Stimulated activated naive CD4-positive, alpha-beta T cell (primary cell): ENCODE measurements at places on chromosomes 12 and 14.
A peak's percentile ranks its signal among the peaks of the same experiment; 100 is the strongest.

DNA sequence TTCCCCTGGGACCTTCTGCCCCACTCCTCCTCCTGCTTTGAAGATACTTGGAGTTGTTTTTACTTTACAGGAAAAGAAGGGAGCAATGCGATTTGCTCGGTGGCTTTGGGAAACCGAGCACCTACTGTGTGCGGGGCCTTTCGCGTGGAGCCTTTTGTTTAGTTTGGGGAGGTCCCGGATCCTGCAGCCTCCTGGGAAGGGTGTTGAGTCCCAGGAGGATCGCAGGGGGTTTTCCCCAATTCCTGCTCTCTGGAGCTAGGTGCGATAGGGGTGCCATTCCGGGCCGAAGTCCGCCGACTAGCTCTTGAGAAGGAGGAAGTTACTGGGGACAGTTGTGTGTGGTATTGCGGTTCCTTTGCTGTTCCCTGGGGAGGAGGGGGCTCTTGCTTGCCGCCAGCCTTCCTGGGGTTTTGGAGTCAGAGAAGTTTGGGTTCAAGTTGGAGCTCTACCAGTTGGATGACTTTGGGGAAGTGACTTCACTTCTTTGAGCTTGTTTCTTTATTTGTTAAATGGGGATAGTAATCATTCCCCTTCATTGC is 1.1 kb downstream of the BRI3BP start:
- DNase-seq, result no peak

- no peak for DNase-seq
Measured at GRCh38 chr12:58285551-58285950, 344.2 kb downstream of the ATP23 start.

GRCh38 chr12:50157259-50157658 is 9.9 kb downstream of the CERS5 start:
- DNase-seq, result no peak

DNA sequence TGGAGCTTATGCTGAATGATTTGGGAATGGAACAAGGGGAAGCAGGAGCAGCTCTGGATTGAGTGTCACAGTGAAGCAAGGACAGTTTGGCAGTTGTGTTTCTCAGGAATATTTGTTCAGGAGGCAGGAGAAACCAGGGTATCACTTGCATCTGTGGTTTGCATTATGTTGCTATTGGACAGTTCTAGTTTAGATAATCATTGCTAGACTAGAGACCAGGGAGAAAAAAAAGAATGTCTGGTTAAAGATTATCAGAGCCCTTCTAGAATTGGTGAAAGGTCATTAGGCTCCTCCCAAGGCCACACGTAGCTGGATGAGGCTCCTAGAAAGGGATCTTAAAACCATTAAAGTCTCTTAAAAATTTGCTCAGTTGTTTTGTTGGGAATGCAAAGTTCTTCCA is 17.0 kb upstream of the SRSF5 start:
- DNase-seq, result no peak

GRCh38 chr14:20631880-20632389 is 9.6 kb downstream of the OR6S1 start:
- no peak for DNase-seq

DNA sequence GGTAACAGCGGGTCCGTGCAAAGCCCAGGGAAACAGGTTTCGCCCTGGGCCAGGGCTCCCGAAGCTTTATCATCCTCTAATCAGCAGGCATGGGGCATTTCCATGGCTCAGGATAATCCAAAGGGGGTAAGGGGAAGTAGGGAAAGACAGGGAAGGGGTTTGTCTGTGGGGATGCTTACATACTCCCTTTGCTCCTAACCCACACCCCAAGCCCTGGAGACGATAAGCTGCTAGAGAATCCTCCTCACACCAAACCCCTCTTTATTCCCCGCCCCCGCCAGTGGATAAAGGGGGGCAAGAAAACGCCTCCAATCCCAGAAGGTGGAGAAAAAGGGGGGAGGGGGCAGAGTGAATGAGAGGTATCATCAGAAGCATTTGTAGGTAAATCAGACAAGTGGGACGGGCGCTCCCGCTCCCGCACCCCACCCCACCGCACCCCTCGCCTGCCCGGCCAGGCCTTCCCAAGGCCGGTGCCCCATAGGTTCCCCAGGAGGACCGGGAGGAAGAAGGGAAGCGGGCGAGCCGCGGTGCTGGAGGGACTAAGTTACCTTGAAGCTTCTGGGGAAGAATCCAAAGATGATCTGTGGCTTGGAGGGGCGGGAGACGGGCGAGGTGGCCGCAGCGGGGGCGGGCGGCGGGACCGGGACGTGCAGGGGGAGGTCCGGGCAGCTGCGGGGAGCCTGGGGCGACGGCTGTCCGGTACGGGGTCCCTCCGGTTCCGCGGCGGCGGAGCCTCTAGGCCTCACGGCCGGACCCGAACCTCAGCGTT is 762 bp downstream of the PPP2R5E start:
- no peak for DNase-seq

DNA sequence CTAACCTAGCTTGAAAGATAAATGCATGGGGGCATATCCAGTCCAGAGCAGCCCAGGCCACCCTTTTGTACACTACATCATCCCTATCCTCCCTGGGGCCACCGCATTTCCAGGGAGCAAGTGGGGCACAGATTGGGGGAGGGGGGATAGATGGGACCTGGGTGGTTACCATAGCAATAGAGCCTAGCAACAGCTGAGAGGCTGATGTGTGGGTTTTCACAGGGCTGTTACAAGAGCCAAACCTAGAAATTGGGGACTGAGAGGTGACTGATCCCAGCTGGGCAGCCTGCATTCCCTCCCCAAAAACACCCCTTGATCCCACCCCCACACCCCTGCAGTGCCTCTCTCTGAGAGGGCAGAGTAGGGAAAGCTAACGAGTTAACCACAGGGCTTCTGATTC is 3.7 kb upstream of the ZNF384 start:
- no peak for DNase-seq

DNA sequence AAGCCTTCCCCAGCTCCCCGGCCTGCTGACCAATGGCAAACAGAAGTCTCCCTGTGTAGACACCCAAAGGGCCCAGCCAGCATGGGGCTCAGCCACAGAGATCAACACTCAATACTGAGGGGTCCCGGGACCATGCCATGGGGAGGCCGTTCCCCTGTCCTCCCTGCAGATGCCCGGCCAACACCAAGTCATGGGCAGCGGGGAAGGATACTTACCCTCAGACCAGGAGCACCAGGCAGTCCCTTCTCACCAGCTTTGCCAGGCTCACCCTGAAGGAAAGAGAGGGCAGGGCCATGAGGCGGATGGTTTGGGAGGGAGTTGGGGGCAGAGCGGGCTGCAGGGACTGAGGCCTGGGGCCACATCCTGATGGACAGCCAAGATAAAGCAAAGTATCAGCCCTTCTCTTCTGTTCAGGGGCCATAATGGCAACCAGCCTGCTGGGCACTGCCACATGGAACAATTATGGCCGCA is 19.9 kb downstream of the COL2A1 start:
- no peak for DNase-seq

DNA sequence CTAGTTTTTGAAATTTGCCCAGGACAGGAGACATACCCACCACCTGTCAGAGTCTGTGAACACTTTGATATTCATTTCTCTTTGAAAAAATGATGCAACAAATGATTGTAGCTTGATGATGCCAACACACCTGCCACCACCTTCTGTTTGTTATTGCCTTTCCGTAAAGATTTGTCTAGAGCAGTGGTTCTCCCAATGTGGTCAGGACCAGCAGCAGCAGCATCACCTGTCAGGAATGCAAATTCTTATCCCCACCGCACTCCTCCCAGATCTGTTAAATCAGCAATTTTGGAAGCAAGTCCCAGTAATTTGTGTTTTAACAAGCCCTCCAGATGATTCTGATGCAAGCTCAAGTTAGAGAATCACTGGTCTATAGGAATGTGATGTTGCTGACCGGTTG is 9.9 kb downstream of the CCDC175 start:
- DNase-seq, result no peak

DNA sequence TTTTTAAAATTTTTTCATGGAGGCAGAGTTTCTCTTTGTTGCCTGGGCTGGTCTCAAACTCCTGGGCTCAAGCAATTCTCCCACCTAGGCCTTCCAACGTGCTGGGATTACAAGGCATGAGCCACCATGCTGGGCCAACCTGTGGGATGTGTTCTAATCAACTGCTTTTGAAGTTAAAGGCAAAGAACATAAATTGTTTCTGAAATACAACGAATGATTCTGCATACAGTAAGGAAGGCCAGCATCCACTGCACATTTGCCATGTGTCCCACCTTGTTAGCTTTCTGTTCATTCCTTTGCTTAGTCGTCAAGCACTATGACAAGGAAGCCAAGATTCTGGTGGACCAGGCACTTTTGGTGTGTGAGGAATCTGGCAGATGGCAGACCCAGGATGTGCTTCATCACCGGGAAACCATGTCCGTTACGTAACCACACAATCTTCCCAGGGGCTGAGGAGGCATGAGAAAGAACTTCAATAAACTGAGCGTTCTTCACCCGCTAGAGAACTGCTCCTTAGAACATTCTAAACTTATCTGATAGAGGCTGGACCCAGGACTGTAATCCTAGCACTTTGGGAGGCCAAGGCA is 24.5 kb downstream of the MOK start:
- DNase-seq, result no peak

DNA sequence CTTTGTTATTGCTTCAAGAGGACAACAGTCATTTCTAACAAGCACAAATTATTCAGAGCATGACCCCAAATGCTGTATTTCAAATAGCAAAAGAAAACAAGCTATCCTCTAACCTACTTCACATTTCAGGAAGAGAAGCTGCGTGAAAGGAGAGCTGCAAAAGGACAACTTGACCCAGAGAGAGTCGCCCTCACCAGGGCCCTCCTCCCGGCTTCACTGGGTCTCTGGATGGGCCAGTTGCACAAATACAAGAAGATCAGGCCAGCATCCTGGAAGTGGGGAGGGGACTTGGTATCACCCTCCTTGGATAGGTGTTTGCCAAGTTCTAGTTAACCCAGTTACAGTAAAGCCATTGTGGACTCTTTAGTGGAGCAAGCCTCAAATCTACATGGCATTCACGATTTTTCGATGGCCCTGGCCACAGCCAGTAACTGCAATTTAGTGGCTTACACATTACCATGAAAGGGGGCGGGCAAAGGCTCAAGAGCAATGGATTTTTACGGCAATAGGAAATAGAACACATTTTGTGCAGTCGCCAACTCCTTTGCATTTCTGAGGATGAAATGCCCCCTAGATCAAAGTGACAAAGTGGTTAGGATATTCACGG is 166.9 kb upstream of the DIO2 start:
- DNase-seq, result no peak

DNA sequence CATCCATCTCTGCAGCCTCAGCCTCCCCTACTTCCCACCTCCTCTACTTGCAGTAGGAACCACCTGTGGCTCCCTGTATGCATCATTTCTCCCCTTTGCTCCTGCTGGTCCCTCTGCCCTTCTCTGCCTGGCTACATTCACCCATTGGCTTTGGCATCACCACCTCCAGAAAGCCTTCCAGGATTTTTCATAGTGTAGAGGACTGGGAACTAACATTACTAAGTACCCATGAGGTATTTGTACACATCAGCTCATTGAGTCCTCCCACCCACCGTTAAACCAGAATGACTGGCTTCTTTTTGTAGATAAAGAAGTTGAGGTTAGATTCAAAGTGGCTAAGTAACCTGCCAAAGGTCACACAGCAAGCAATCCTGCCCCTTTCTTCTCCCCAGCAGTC is 17.1 kb downstream of the SYNE3 start:
- DNase-seq, result no peak

DNA sequence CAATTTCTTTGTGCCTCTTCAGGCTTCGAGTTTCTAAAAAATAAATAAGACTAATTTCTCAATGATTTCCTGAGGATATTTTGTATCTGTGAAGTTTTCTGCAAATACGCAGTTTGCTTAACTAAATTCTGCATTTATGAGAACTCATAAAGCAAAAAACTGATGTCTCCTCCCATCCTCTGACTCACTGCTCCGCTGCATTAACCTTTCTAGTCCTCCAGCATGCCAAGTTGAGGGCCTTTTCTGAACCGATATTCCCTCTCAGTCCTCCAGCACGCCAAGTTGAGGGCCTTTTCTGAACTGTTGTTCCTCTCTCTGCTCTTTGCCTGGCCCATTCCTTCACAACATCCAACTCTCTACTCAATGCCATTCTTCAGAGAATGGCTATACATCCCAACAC is 3.2 kb downstream of the IPO8 start:
- DNase-seq, result no peak

- peak; percentile 4 for DNase-seq
Measured at GRCh38 chr14:68918612-68919011, 60.5 kb downstream of the ACTN1 start.

DNA sequence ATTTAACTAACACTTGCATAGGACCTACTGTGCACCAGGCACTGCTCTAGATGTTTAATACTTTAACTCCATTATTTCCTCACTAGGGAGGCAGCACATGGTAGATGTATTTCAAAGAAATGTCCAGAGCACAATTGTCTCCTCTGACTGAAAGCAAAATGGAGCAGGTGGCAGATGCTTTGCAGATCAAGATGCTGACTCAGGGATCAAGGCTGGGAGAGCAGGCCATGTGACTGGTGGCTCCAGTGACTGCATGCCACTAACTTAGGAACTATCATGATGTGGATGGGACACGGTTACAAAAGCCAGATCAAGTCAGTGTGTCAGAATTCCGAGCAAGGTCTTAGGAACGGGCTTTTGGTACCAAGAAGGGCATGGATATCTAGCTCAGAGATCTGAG is 28.2 kb downstream of the SERPINA11 start:
- no peak for DNase-seq

GRCh38 chr14:78228702-78229327 is 58.6 kb downstream of the NRXN3 start:
- no peak for DNase-seq

- no peak for DNase-seq
Measured at GRCh38 chr12:131372706-131373195, 338.1 kb upstream of the SFSWAP start.

DNA sequence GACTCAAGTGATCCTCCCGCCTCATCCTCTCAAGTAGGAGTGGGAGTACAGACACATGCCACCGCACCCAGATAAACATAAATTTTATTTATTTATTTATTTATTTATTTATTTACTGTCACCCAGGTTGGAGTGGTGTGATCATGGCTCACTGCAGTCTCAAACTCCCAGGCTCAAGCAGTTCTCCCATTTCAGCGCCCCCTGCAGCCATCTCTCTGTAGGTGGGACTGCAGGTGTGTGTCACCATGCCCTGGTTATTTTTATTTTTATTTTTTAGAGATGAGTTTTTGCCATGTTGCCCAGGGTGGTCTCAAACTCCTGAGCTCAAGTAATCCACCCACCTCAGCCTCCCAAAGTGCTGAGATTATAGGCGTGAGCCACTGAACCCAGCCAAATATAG is 33.2 kb upstream of the KIF21A start:
- DNase-seq, result no peak

GRCh38 chr12:32897281-32897610 is 669 bp upstream of the PKP2 start:
- no peak for DNase-seq
